Heart left ventricle (tissue), 16 donors: ENCODE measurements at places on chromosomes 3 and 15. TPM values are rescaled to one million over a fixed set of nuclear protein-coding genes. Genes with fewer than 3 reads are reported as not detected.
A peak's percentile ranks its signal among the peaks of the same experiment; 100 is the strongest.

GRCh38 chr3:165159760-165160421, 36.3 kb downstream of the SLITRK3 start:
- H3K27me3 ChIP-seq, result no peaks in the 10 kb centered on the region
- no peak overlapping the region for H3K27ac ChIP-seq
- DNase-seq, result no peak
- H3K4me1 ChIP-seq, result no peaks in the 10 kb centered on the region
- H3K36me3 ChIP-seq, result no peaks in the 10 kb centered on the region

GRCh38 chr15:74954515-74954914, 2.1 kb downstream of the RPP25 start:
- peaks cover 14% of the 10 kb centered on the region for H3K27me3 ChIP-seq
- peak overlapping the region; percentile 59 for H3K4me3 ChIP-seq
- peaks cover 28% of the 10 kb centered on the region for H3K4me1 ChIP-seq
- H3K36me3 ChIP-seq, result no peaks in the 10 kb centered on the region
- H3K27ac ChIP-seq, result no peak overlapping the region

GRCh38 chr3:14396031-14396692, 6.2 kb upstream of the SLC6A6 start:
- DNase-seq, result no peak
- H3K4me1 ChIP-seq, result peaks cover 11% of the 10 kb centered on the region
- H3K36me3 ChIP-seq, result no peaks in the 10 kb centered on the region
- H3K27me3 ChIP-seq, result peaks cover 5% of the 10 kb centered on the region

DNA sequence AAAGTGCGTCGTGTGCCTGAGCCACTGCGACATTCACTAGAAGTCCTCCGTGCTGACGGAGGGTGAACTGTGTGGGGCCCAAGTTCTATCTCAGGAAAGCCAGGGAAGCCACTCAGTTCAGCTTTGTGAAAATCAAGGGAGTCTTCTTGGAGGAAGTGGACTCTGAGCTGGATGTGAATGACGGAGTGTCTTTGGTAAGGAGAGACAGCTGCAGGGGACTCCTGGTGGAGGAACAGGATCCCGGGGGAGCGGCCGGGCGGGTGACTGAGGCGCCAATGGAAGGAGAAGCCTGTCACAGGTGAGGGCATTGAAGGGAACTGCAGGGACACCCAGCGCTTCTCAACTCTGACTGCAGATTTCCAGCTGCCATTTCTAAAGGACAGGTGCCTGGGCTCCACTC, 75.6 kb downstream of the APBA2 start:
- no peaks in the 10 kb centered on the region for H3K36me3 ChIP-seq
- H3K4me1 ChIP-seq, result no peaks in the 10 kb centered on the region
- no peak overlapping the region for H3K4me3 ChIP-seq
- no peaks in the 10 kb centered on the region for H3K27me3 ChIP-seq

DNA sequence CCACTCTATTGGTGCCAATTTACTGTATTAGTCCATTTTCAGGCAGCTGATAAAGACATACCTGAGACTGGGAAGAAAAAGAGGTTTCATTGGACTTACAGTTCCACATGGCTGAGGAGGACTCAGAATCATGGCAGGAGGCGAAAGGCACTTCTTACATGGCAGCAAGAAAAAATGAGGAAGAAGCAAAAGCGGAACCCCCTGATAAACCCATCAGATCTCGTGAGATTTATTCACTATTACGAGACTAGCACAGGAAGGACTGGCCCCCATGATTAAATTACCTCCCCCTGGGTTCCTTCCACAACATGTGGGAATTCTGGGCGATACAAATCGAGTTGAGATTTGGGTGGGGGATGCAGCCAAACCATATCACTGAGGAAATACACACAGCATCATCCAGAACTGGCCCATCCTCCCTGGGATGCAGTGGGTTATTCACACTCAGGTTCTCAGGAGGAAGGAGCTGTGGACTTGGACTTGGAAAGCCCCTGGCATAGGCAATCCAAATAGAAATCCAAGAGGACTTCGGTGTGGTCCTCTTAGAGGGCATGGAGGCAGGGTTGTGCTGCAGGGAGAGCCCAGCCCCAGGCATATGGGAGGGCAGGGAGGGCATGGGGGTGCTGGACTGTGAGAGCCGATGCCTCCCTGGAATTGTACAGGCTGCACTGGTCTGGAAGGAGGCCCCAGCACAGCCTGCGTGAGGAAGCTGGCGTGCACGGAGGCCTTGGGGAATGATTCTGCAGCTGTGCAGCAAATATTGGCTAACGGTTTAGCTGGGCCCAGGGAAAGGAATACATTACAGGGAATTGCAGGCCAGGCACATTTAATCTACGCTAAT, 62.9 kb downstream of the EFCAB12 start:
- H3K27me3 ChIP-seq, result no peaks in the 10 kb centered on the region
- H3K4me3 ChIP-seq, result peak overlapping the region; percentile 10
- H3K27ac ChIP-seq, result no peak overlapping the region
- H3K36me3 ChIP-seq, result no peaks in the 10 kb centered on the region
- no peaks in the 10 kb centered on the region for H3K4me1 ChIP-seq
- no peak for DNase-seq

DNA sequence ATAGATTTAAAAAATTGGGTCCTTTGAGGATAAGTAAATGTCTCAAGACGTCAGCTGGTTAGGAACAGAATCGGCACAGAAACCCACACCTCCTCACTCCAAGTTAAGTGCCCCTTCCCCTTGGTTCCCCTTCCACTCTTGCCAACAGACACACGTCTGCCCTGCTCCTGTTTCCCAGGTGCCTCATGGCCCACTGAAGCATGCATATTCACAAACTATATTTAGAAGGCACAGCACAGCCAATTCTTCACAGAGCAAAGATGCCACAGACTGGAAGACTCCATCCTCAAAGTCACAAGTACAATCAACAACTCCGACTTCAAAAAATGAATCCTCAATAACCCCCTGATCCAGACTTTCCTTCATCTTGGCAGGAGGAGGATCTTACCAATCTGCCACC, 295.4 kb upstream of the NR2F2 start:
- no peak overlapping the region for H3K27ac ChIP-seq
- peaks cover 2% of the 10 kb centered on the region for H3K4me1 ChIP-seq
- no peak overlapping the region for H3K4me3 ChIP-seq
- no peak for DNase-seq
- H3K36me3 ChIP-seq, result no peaks in the 10 kb centered on the region

GRCh38 chr3:61526308-61526707, 35.1 kb upstream of the PTPRG start:
- no peaks in the 10 kb centered on the region for H3K4me1 ChIP-seq
- no peak for DNase-seq
- no peaks in the 10 kb centered on the region for H3K36me3 ChIP-seq
- no peak overlapping the region for H3K27ac ChIP-seq
- H3K4me3 ChIP-seq, result no peak overlapping the region
- H3K27me3 ChIP-seq, result no peaks in the 10 kb centered on the region

- peaks cover 55% of the 10 kb centered on the region for H3K36me3 ChIP-seq
- peaks cover 56% of the 10 kb centered on the region for H3K4me1 ChIP-seq
Measured at GRCh38 chr15:60375306-60375705, 22.5 kb downstream of the ANXA2 start.

DNA sequence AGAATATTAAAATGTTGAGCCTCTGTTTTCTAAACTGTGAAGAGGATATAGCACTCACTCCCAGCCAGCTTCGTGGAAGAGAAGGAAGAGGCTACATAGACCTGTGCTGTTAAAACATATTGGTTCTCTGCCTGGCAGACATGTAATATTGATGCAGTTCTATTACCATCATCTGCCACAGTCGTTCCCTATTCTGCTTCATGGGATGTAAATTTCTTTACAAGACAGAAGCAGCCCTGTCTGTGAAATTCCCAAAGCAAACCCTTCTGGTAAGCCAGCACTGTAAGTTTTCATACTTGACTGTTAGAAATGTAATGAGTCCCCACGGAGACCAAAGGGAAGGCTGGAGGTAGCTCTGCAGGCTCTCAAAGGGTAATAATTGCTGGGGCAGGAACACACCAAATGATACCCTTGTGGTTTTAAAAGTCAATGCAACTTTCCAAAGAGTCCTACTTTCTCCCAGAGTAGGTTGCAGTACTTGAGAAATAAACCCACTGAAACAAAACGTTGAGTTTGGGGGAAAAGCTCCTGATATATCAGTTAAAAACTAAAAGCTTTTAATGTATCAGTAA, 129.9 kb upstream of the HES1 start:
- H3K27me3 ChIP-seq, result peaks cover 23% of the 10 kb centered on the region
- no peak overlapping the region for H3K27ac ChIP-seq
- peaks cover 31% of the 10 kb centered on the region for H3K4me1 ChIP-seq
- no peak overlapping the region for H3K4me3 ChIP-seq
- DNase-seq, result no peak

GRCh38 chr3:149449182-149449581, 25.3 kb upstream of the TM4SF4 start:
- no peak overlapping the region for H3K4me3 ChIP-seq
- H3K36me3 ChIP-seq, result no peaks in the 10 kb centered on the region
- peak overlapping the region; percentile 23 for H3K27ac ChIP-seq
- H3K4me1 ChIP-seq, result peaks cover 25% of the 10 kb centered on the region
- H3K27me3 ChIP-seq, result no peaks in the 10 kb centered on the region

GRCh38 chr15:84582583-84583157, 18.1 kb upstream of the ZSCAN2 start:
- H3K4me3 ChIP-seq, result no peak overlapping the region
- no peaks in the 10 kb centered on the region for H3K27me3 ChIP-seq
- H3K27ac ChIP-seq, result no peak overlapping the region
- DNase-seq, result no peak
- H3K36me3 ChIP-seq, result no peaks in the 10 kb centered on the region

GRCh38 chr3:167772992-167773391, 37.5 kb downstream of the SERPINI1 start:
- no peaks in the 10 kb centered on the region for H3K4me1 ChIP-seq
- no peaks in the 10 kb centered on the region for H3K27me3 ChIP-seq
- H3K4me3 ChIP-seq, result no peak overlapping the region
- DNase-seq, result no peak

DNA sequence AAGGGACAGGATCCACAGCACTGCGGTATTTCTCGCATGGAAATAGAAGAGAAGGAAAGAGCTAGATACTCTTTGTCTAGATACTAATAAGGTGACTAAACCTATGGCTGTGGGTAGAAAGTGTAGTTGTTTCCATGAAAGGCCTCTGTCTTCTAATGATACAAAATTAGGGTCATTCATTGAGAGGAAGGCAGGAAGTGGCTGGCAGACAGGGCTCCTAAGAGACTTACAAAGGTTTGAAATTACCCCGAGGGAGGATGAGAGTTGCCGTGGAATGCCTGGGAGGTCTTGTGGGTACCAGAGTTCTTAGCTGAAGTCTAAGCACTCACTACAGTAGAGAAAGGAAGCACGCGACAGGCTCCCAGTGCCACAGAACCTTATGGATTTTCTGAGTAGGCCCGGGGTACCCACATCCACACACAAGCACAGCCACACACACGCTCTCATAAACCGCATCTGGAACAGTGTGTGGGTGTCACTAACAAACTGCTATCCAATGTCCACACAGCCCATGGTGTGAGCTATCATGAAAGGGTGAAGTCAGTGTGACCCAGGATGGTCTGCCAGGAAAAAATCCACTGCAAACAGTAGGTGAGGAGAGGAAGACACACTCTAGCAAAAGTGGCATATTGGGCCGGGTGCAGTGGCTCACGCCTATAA, 221.4 kb downstream of the FAM43A start:
- no peaks in the 10 kb centered on the region for H3K36me3 ChIP-seq
- no peaks in the 10 kb centered on the region for H3K27me3 ChIP-seq
- no peaks in the 10 kb centered on the region for H3K4me1 ChIP-seq
- no peak overlapping the region for H3K27ac ChIP-seq

GRCh38 chr15:93664213-93664956, 567.0 kb upstream of the MCTP2 start:
- no peak overlapping the region for H3K4me3 ChIP-seq
- DNase-seq, result no peak
- peak overlapping the region; percentile 23 for H3K27ac ChIP-seq
- H3K36me3 ChIP-seq, result no peaks in the 10 kb centered on the region

DNA sequence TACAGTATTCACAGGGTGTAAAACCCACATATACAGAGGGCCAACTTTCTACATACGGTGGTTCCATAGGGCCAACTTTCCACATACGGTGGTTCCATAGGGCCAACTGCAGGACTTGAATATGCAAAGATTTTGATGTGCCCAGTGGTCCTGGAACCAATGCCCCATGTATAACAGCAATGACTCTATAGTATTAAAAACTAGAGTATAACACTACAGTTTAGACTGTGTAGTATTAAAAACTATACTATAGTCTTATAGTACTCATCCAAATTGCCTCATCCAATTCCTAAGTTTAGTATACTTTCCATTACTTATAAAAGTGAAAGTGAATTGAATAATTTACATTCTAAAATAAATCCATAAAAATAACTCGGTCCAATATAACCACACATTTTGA, 75.9 kb downstream of the GSK3B start:
- H3K36me3 ChIP-seq, result no peaks in the 10 kb centered on the region
- no peaks in the 10 kb centered on the region for H3K27me3 ChIP-seq
- no peak overlapping the region for H3K27ac ChIP-seq
- H3K4me3 ChIP-seq, result no peak overlapping the region
- peaks cover 79% of the 10 kb centered on the region for H3K4me1 ChIP-seq

- no peaks in the 10 kb centered on the region for H3K36me3 ChIP-seq
- H3K27ac ChIP-seq, result no peak overlapping the region
- no peak for DNase-seq
- no peak overlapping the region for H3K4me3 ChIP-seq
Measured at GRCh38 chr15:100001405-100001804, 268.2 kb upstream of the LYSMD4 start.

DNA sequence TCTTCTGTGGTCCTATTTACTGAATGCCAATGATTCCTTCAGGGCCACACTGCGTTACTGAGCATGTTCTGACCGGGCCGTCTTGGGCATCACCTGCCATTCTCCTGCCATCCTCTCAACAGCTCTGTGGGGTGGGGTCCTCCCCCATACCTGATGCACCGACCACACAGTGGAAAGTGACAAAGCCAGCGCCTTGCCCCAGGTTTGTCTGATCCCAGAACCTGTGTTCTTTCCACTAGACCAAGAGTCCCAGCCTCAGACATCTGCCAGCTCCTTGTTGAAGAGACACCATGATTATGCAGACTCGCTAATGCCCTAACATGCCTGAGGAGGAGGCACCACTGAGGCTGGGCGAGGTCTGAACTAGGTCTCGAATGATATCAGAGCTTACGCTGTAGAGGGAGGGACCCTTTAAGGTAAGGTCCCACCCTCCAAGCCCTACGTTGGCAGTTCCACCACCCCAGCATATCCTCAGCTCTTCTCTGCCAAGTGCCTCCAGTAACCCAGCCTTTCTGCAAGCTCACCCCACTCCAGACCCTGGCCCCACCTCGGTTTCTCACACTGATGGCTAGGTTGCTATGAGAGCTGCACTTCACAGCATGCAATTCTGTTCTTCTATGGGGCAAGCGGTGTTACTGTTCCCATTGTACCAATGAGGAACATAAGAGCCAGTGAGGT, 29.8 kb upstream of the PLXNA1 start:
- no peaks in the 10 kb centered on the region for H3K27me3 ChIP-seq
- peak; percentile 11 for DNase-seq
- H3K4me3 ChIP-seq, result no peak overlapping the region
- no peak overlapping the region for H3K27ac ChIP-seq

PDZRN3 gene
- 76.7 TPM for total RNA-seq

LSAMP gene
- 4.7 TPM for total RNA-seq

B2M gene
- 1,146 TPM for total RNA-seq

PTH1R gene
- total RNA-seq, result 5.0 TPM

SLC28A1 gene
- 0.64 TPM for total RNA-seq

C3orf85 gene
- total RNA-seq, result not detected

CTXN2 gene
- total RNA-seq, result not detected

RLBP1 gene
- total RNA-seq, result not detected

ZPLD1 gene
- 0.07 TPM for total RNA-seq

SLC9C1 gene
- 1.4 TPM for total RNA-seq

CLDN16 gene
- total RNA-seq, result not detected

CP gene
- total RNA-seq, result 5.5 TPM

PIK3CA gene
- 28.0 TPM for total RNA-seq
